Activated CD8-positive, alpha-beta memory T cell treated with anti-CD3 and anti-CD28 coated beads for 4 hours (primary cell): ENCODE measurements at places on chromosomes 5 and 9.

GRCh38 chr9:76414661-76415060 lies 20.4 kb upstream of the RFK start:
- DNase-seq = no peak

DNA sequence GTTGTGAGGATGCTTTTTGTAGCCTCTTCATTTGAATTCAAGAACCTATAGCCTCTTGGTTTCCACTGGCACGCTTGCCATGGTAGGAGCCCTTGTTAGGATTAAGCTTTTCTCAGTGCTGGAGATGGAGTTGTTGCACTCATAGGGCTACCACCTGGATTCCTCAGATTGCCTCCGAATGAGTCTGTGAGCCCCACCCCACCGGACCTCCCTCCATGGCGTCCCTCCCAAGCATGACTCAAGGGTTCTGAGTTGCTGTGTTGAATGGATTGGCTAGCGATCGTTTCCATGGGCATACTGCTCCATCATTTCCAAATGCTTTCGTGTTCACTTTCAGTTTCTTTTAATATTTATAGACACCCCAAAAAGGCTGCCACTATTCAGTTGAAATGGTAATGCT lies 69.9 kb downstream of the DAPK1 start:
- no peak for DNase-seq

- no peak for DNase-seq
Observed at GRCh38 chr9:133506653-133507038, 18.1 kb downstream of the MYMK start.

GRCh38 chr5:5588887-5589826 lies 166.7 kb downstream of the ICE1 start:
- DNase-seq = no peak

- DNase-seq = no peak
Observed at GRCh38 chr5:20572614-20573013, 584.6 kb upstream of the CDH18 start.

- no peak for DNase-seq
Observed at GRCh38 chr5:80988419-80988935, 28.3 kb downstream of the RASGRF2 start.

GRCh38 chr5:366541-367357 lies 45.2 kb downstream of the AHRR start:
- DNase-seq = no peak

- no peak for DNase-seq
Observed at GRCh38 chr5:56717253-56717987, 97.9 kb upstream of the MAP3K1 start.

GRCh38 chr5:140104100-140104499 lies 9.8 kb upstream of the PURA start:
- DNase-seq = no peak

- DNase-seq = no peak
Observed at GRCh38 chr9:94630833-94631232, 8.5 kb downstream of the FBP1 start.

DNA sequence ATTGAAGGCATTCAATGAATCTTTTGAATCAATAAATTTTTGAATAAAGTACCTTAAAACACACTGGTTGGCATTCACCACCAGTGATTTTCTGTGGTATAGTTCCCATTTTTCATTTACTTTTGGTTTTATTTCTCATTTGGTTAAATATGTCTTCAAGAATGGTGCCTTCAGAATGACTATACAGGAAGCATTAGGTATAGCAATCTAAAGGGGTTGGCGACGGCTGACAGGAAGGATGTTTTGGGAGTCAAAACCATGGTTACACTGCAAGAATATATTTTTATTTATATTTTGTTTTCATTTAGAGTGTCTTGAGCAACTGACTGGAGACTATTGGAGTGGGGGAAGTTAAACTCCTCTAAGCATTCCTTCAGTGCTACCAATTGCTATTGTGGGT lies 235.7 kb downstream of the HTR1A start:
- DNase-seq = no peak

DNA sequence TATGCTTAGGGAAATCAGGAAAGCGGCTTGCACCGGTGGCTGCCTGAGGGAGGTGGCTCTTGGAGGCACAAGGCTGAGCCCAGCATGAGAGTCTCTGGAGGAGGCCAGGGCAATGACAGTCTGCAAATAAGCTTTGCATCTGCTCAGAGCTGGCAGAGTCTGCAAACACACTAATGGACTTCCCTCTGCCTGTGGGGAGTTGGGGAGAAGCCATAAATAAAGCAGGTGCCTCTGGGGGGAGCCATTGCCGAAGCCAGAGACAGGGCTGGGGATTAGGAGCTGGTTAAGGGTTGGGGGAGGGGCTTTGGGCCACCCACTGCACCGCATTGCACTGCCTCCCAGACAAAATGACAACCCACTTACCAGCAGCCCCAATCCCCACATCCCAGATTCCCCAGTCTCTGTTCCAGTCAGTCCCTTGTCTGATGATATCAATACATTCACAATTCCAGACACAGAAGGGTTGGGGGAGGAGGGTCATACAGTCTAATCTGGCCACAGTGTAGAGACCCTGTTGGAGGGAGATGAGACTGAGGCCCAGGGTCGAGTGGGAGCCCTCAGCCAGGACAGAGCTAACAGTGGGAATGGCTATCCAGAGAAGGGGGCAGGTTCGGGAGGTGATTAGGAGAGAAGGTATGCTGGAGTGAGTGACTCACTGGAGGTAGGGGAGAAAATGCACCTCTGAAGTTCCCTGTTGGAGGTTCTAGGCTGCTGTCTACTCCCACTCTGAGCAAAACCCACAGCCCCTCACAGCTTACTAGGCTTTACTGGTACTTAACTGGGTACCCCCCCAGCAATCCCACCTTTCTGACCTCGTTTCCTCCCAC lies 53.7 kb downstream of the PAX5 start:
- DNase-seq = no peak

DNA sequence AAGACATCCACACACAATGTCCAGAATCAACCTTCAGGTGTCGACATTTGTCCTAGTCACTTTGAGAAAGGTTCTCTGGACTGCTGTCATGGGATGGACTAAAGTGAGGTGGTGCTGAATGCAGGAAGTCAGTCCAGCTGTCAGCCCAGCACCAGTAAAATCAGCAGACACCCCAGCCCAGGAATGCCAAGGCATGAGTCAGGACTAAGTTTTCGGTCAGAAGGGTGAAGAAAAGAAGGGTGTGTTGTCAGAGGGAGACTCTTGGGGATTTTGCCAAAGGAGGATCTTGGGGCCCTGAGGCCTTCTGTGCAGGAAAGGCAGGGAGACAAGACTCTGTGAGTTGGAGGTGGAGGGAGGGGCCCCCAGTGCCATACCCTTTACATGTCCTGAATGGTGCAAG lies 69.0 kb upstream of the XPA start:
- DNase-seq = no peak

DNA sequence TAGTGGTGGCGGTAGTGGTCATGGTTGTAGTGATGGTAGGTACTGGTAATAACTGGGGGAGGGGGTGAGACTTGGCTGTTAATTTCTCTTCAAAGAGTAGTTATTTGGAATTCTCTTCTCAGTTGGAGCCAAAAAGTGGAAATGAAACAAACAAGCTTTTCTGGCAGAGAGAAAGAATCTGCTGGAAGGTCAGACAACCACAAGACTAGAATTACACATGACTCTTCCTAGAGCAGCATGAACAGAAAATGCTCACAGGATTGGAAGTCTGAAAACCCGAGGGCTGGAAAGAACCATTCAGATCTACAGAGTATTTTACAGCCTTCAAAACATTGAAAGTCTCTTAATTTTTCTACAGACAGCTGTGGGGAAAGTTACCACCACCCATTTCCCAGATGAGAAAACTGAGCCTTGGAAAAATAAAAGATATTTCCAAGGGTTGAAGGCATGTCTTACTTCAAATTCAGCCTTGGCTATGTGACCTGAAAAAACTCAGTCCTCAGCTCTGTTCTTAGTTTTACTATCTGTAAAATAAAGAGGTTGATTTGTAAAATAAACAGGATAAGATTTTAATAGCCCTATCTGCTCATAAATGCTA lies 42.9 kb upstream of the TRIM32 start:
- no peak for DNase-seq

DNA sequence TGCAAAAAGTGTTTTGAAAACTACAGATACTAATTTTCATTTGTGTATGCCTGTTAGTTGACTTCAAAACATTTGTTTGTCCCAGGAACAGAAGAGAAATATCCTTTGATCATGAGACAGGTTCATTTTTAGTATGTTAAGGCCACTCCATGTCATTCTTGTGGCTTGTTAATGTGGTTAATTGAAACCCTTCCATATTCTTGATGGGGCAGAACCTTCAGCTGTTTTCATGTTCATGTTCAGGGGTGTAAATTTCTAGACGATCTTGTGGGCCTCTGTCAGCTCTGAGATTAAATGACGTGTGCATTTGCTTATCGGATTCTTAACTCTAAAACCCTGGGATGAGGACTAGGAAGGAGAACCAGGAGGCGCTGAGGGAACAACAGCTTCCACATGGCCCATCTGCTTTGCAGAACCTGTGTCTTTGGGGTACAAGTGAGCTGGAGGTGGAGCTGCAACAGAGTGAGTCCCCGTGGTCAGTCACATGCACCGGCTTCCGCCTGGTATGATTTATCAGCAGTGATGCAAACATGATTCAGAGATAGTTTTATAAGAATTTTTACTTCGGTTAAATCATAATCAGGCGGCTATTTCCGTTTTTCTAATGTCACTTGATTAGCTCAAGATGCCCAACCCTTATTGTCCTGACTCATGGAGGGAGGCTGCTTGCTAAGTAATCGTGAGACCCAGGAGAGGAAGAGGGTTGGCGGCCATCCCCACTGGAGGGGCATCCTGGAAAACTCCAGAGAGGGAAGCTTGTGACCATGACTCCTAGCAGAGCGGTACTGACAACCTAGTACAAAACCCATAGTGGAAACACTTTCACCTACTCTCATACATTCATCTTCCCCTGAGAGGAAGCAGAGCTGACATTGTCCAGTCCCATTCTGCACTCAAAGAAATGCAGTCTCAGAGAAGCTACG lies 138.4 kb downstream of the C9orf152 start:
- no peak for DNase-seq

DNA sequence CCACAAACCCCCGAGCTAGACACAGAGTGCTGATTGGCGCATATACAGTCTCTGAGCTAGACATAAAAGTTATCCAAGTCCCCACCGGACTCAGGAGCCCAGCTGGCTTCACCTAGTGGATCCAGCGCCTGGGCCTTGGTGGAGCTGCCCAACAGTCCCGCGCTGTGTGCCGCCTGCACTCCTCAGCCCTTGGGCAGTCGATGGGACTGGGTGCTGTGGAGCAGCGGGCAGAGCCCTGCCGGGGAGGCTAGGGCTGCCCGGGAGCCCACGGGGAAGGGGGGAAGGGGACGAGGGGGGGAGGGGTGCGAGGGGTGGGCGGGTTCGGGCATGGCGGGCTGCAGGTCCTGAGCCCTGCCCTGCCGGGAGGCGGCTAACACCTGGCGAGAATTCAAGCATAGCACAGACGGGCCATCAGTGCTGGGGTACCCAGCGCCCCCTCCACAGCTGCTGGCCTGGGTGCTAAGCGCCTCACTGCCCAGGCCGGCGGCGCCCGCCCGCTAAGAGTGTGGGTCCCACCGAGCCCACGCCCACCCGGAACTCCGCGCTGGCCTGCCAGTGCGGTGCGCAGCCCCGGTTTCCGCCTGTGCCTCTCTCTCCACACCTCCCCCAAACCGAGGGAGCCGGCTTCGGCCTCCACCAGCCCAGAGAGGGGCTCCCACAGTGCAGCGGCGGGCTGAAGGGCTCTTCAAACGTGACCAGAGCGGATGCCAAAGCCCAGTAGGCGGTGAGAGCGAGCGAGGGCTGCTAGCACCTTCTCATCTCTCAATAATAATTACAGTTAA lies 391.2 kb upstream of the NUDT12 start:
- no peak for DNase-seq

DNA sequence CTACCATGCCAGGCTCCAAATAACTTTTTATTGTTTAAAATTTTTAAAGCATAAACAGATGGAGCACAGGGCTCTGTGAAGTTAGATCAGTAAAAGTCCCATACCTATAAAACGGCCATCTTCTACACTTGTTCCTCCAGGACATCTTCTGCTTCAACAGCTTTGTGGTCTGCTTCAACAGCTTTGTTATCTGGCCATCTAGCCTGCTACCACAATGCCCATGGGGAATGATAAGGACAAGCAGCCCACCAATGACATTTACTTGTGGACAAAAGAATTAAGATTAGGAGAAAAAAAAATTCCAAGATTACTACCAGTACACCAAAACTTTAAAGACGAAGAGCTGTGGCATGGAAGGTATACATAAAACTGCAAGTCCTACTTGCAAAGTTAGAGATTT lies 2.2 kb upstream of the VPS13A start:
- DNase-seq = no peak

DNA sequence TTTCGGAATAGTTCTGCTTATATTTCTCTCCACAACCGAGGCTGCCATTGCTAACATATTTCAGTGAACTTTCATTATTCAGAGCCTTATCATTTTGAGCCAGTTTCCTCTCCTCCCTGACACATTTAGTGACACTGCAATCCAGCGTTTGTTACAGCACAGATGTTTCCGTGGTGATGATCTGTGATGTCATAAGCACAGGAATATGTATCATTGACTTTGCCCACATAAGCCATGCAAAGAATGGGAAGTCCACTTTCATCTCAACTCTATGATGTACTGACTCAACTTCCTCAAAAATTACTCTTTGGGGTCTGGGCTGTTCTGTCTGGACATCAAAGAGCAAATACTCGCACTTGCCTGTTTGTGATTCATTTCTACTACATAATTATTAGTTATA lies 291.8 kb downstream of the EBF1 start:
- DNase-seq = no peak

DNA sequence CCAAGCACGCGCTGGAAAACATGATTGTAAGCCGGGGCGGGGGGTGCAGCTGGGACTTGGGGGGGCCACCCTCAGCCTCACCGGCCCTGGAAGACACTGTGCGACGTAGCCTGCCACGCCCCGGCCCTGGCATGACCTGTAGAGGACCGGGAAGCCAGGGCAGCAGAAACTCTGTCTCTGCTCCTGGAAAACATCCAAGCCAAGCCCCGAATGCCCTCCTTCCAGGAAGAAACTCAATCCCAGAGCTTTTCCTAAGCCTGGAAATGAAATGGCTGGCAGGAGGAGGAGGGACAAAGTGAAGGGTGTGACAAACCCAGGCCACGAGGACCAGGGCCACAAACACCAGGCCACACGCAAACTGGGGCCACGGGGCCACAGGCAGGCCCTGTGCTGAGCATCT lies 55.4 kb downstream of the KCNT1 start:
- DNase-seq = no peak

GRCh38 chr5:68739752-68740151 lies 354.1 kb upstream of the SLC30A5 start:
- DNase-seq = no peak

GRCh38 chr9:107190061-107190935 lies 92.8 kb upstream of the RAD23B start:
- no peak for DNase-seq

DNA sequence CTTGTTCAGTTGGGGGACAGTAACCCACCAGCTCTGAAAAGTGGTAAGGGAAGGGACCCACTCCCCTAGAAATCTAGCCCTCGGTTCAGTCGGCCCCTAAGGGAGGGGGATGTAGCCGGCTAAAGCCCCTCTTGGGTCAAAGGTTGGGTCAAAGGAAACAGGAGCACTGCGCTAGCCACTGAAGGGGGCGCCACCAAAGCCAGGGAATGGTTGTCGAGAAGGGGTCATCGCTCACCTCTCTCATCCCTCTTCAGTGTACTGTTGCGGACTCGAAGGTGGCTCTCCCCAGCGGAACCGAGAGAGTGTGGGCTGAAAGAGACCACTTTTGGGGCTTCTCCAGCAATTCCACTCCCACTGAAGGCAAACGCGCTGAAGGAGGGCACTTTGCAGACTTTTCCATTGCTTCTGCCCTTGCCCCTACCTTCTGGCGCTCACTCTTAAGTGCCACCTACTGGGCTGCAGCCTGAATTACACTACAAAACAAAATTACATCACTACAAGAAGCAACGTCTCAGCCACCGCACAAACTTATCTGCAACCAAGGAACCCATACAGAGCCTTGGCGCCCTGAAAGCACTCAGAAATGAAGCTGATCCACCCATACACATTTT lies 396.9 kb downstream of the PDE4D start:
- DNase-seq = no peak
